Activated T-helper 1 cell treated with anti-CD3 and anti-CD28 coated beads, Interleukin-2, amount 50 U/mL, for 16 hours (primary cell): ENCODE measurements at places on chromosomes 6 and 20.

GRCh38 chr20:41183391-41183790 lies 46.0 kb downstream of the PLCG1 start:
- DNase-seq, result no peak

- no peak for DNase-seq
Observed at GRCh38 chr6:159806021-159806458, 6.0 kb downstream of the PNLDC1 start.

GRCh38 chr6:20653085-20653479 lies 118.8 kb downstream of the CDKAL1 start:
- DNase-seq, result no peak

DNA sequence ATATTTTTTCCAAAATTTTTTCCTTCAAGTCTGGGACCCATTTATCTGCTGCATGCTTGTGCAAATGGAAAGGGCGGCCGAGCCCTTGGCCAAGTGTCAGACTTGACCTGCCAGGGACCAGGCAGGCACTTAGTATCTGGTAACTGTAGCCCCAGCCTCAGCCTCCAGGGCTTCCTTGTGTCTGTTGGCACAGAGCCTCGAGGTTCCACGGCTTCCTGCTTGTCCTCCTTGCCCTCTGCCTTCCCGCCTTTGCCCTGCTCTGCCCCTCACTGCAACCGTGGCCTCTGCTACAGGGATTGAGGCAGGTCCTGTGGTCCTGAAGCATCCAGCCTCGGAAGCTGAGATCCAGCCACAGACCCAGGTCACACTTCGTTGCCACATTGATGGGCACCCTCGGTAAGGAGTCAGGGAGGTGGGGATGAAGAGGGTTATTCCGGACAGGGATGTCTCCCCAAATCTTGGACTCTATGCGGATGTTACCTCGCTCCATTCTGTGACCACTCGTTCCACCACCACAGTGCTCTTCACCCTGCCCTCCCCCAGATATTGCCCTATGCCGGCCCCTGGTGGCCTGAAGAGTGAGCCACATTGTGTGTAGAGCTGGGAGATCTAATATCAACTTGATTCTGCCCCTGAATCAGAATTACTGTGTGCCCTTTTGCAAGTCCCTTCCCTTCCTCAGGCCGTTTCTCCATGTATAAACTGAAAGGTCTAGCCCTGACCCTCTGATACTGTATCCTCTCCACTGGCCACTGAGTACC lies 41.5 kb upstream of the SRF start:
- no peak for DNase-seq

- DNase-seq, result no peak
Observed at GRCh38 chr6:111852725-111853124, 20.5 kb downstream of the FYN start.

DNA sequence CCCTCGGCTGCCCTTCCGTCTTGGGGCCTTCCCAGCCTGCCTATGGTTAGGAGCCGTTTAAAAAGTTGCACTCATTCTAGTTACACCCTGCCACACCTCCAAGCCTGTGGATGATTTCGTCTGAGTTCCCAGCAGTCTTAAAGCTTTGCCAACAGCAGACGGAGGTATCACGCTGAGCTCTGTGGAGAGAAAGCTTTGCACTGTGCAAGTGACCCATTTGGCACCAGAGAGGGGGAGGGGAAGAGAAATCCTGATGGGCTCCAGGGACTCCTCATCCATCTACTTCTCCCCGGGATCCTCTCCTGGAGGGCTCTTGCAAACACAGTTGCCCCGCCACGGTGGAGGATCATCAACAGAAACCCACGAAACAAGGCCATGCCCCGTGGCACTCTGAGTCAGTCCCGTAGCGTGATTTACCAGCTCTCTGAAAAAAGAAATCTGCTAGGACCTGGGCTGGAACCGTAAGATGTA lies 98.8 kb upstream of the CITED2 start:
- DNase-seq, result no peak

DNA sequence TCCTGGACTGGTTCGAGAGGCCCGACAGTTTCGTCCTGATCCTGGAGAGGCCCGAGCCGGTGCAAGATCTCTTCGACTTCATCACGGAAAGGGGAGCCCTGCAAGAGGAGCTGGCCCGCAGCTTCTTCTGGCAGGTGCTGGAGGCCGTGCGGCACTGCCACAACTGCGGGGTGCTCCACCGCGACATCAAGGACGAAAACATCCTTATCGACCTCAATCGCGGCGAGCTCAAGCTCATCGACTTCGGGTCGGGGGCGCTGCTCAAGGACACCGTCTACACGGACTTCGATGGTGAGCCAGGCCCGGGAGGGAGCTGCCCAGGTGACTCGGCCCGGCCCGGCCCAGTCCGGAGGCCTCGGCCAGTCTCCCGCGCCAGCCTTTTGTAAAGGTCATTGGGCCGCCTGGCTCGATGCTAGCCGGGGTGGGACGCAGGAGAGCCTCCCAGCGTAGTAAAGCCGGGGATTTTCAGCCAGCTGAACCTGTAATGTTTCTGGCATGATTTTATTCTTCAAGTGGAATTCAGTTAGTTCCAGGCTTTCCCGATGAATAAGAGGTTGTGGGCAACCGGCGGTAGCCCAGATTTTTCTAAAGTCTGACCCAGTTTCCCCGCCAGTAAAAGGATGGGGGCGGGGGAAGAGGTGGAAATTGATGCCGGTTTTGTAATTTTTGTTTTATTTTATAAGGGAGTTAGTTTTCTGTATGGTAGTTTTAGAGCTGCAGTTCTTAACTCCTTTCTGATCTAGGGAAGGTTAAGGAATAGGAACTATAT lies 1.4 kb downstream of the PIM1 start:
- no peak for DNase-seq

GRCh38 chr20:40591536-40591935 lies 97.5 kb downstream of the MAFB start:
- DNase-seq, result no peak

DNA sequence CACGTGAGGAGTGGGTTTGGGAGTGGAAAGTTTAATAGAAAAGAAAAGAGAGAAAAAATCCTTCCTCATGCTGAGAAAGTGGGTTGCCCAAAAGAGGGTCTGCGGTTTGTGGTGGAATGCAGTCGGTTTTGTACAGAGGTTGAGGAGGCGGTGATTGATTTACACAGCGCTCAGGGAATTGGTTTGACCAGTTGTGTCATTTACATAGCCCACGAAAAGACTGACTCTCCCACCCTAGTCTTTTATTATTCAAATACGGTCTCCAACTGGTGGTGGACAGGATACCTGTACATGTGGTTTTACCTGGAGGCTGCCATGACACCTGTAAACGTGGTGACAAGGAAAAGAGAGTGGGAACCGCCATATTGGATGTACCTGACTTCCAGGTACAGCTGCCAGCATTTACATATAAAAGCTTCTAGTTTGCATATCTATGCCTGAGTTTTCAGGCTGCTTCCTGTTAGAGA lies 42.1 kb downstream of the HLA-DPB1 start:
- DNase-seq, result no peak

GRCh38 chr6:93282521-93283031 lies 136.8 kb downstream of the EPHA7 start:
- DNase-seq, result no peak

DNA sequence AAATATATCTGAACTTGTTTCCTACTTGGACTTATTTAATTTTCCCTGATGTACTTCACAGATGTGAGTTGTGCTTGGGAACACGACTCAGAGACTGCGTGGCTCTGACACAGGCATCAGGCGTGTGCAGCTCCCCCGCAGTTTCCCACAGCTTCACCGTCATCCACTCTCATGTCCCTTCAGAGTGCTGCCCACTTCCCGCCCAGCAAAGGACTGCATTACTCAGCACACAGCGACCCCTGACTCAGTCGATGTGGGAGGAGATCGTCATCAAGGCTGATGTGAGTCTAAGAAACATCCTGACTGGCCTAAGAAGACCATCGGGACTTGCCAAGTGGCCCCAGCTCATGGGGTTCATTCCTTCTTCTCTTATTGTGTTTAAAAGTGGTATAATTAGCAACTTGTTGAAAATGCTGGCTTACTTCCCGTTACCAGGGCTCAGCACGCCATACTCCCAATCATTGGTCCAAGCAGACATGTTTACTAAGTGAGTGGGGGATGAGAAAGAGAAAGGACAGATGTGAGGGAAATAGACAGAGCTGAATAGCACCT lies 539.4 kb upstream of the JARID2 start:
- no peak for DNase-seq

DNA sequence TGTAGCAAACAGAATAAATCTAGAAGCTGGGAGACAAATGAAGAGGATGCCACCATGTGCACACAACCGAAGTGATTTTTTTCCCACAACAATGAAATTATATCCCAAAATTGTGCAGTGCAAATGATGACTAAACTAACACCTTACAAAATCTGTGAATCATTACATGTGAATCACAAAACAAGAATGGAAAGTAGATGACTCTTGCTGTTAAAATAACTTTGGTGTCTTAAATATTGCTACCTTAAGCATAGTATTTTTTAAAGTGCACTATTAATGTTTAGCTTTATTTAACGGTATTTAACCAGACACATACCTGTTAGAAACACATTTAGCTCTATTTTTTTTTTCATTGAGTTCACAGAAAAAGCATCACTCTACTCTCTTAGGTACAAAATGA lies 190.8 kb downstream of the TBC1D32 start:
- no peak for DNase-seq

- no peak for DNase-seq
Observed at GRCh38 chr20:51091406-51092195, 68.7 kb upstream of the KCNG1 start.

DNA sequence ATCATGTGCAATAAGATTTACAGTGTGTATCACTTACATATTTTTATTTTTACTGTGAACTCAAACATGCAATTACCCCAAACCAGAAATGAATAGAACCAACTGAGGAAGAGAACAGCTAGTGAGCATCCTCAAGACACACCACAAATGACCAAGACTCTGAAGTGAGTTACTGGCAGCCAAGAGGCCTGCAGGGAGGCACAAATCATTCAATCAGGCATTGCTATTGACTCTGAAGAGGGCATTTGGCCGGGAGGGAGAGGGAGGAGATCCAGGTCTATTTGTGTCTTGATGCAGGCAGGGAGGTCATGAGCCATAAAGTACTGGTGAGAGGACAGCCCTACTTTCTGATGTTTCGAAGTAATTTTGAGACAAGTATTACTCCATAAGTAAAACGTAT lies 257.7 kb downstream of the BCKDHB start:
- no peak for DNase-seq

GRCh38 chr6:56992036-56992435 lies 37.1 kb downstream of the BEND6 start:
- DNase-seq, result no peak
